T-helper 17 cell (primary cell): ENCODE measurements at places on chromosomes 6 and 20.

DNA sequence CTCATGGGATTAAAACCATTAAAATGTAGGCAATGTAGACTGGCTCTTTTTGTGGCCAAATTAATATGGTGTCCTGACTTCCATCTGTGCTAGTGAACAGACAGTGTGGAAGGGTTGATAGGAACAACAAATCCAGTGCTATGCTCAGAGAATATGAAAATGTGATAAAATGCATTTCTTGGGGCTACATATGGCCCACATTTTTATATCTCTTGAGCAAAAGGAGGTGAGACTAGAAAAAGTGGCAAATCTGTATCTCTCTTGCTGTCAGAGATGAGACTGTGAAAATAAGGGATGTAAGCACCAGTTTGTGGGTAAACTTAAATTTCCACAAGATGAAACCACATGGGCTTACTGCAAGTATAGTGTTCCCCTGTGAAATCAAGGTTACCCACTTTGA, 162.1 kb downstream of the PHF3 start:
- H3K27ac ChIP-seq, result no peak overlapping the region
- H3K36me3 ChIP-seq, result peaks cover 2% of the 10 kb centered on the region
- H3K4me3 ChIP-seq, result no peak overlapping the region
- no peak for DNase-seq

DNA sequence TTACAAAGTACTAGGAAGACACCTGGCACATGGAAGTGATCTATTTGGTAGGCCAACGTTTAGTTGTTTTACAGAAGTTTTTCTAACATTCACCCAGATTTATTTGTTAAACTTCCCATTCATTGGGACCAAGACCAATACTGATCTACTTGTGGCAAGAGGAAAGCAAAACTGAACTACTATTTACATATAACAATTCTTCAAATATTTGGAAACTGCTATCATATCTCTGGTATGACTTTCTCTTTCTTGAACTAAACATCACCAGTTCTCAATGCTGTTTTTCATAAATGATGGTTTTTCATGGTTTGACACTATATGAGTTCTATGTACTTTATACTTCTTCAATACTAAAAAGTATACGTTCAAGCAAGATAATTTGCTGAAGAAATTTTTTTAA, 189.2 kb downstream of the ASCC3 start:
- H3K27me3 ChIP-seq, result no peaks in the 10 kb centered on the region
- H3K27ac ChIP-seq, result no peak overlapping the region
- no peak overlapping the region for H3K4me3 ChIP-seq

DNA sequence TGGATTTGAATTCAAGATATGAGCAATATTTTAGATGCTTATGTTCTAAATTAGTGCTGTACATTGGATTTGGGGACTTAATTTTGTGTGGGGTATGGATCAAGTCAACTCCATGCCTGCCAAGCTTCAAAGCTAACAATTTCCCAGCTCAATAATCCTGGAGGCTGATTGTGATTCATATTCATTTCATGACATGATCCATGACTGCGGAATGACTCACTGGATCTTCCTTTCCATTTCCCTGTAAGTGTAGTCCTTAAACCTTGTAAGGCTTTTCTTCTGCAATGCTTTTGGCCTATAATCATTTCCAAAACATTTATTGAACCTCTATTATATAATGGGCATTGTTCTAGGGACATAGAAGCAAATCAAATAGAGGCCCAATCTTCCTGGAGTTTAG, 44.7 kb upstream of the CCN2 start:
- no peaks in the 10 kb centered on the region for H3K36me3 ChIP-seq
- no peak overlapping the region for H3K4me3 ChIP-seq
- H3K4me1 ChIP-seq, result no peaks in the 10 kb centered on the region

DNA sequence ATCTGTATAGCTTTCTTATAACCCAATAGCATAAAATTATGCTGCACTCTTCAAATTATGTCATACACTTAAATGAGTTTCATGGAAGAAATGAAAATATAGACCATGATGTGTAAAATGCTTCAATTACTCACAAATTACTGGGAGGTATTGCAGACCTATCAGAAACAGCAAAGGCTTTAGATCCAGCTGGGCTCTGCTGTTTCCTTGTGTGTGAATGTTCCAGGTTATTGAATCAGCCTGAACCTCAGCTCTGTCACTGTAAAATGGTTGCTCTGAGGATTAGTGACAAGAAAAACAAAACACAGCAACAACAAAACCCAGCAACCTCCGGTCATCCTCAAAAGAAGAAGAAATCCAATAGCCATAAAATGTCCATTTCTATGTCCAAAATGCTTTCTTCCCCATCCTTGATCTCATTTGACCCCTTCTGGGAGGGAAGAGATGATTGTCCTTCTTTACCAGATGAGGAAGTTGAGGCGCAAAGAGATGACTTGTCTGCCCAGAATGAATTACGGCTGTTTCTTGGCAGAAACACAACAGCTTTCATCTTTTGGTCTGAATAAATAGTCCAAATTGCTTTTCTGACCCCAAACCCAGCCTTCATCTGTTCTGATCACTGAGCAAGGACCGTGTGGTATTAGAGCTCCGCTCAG, 42.2 kb upstream of the TGM6 start:
- DNase-seq, result no peak
- H3K27ac ChIP-seq, result no peak overlapping the region
- H3K36me3 ChIP-seq, result peaks cover 4% of the 10 kb centered on the region
- H3K27me3 ChIP-seq, result peaks cover 29% of the 10 kb centered on the region
- peaks cover 2% of the 10 kb centered on the region for H3K4me1 ChIP-seq

- H3K27ac ChIP-seq, result no peak overlapping the region
- peaks cover 16% of the 10 kb centered on the region for H3K4me1 ChIP-seq
- H3K36me3 ChIP-seq, result no peaks in the 10 kb centered on the region
- H3K4me3 ChIP-seq, result no peak overlapping the region
- DNase-seq, result no peak
These were observed 125.7 kb upstream of the ARID1B start for GRCh38 chr6:156651486-156651885.

DNA sequence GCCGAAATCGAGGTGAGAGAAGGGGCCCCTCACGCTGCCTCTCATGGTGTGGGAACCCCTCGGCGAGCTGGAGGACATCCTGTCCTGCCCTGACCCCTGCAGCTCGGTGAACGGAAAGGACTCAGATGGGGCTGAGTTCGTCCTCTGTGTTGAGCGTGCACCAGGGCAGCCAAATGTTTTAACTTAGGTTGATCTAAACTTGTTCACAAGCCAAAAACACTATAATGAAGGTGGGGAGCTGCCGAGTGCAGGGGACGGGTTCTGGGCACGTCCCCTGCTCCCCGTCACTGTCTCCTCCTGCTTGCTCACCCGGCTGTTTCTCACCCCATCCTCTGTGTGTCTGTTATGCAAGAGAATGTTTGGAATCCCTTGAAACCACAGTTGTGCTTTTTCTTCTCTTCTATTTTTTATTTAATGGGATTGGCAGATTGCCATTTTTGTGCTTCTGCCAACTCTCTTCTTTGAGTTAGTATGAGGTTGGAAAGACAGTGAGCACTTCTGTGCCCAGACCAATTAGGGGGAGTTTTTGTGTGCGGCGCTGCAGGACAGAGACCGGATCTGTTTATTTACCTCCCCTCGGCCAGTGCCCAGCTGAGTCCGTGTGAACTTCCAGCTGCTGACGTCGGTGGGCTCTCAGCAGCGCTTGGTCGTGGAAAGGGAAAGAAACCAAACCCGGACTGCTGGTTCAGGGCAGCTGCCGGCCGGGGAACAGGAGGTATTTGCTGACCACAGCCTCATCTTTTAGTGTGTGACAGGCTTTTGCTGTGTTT, 158.1 kb downstream of the DTNBP1 start:
- DNase-seq, result no peak
- no peak overlapping the region for H3K27ac ChIP-seq
- H3K36me3 ChIP-seq, result peaks cover 5% of the 10 kb centered on the region
- H3K4me1 ChIP-seq, result peaks cover 6% of the 10 kb centered on the region

GRCh38 chr6:90586546-90586835, 381 bp downstream of the MAP3K7 start:
- no peak for DNase-seq
- peak overlapping the region; percentile 95 for H3K4me3 ChIP-seq
- no peaks in the 10 kb centered on the region for H3K36me3 ChIP-seq
- peak overlapping the region; percentile 98 for H3K27ac ChIP-seq
- peaks cover 28% of the 10 kb centered on the region for H3K4me1 ChIP-seq
- peaks cover 12% of the 10 kb centered on the region for H3K27me3 ChIP-seq

GRCh38 chr6:122122686-122123085, 276.8 kb upstream of the HSF2 start:
- no peaks in the 10 kb centered on the region for H3K27me3 ChIP-seq
- no peak overlapping the region for H3K4me3 ChIP-seq
- no peak for DNase-seq
- no peaks in the 10 kb centered on the region for H3K36me3 ChIP-seq

DNA sequence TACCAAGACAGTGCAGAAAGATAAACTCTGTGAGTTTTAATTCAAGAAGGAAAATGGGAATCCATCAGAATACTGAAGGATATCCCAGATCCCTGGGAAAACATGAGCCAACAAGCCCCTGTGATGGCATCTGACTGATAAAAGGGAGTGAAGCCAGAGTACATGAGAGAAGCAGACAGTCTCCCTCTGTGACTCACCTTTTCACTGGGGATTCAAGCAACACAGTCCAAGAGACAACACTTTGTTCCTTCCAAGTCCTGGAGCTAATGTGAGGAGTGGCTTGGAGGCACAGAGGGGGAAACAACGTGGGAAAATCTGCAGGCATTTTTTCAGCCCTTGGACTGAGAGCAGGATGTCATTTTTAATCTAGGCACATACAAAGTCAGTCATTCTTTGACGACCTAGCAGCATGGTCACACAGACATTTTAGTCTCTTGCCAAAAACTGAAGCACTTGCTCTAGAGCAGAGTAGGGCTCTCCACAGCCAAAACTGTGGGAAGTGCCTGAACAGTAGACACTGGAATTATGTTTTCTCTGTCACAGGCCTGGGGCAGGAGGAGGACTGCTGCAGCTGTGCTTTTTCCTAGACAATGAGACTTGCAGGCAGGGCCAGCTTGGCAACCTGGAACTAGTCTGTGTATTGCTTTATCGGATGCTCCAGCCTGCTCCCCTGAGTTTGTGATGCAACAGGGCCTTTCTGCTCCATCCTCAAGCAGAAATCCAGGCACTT, 465.0 kb upstream of the GJE1 start:
- DNase-seq, result no peak
- peaks cover 20% of the 10 kb centered on the region for H3K27me3 ChIP-seq
- no peaks in the 10 kb centered on the region for H3K4me1 ChIP-seq
- H3K36me3 ChIP-seq, result peaks cover 6% of the 10 kb centered on the region
- H3K27ac ChIP-seq, result no peak overlapping the region

GRCh38 chr6:41657131-41658094, 19.1 kb downstream of the MDFI start:
- no peak overlapping the region for H3K4me3 ChIP-seq
- H3K27ac ChIP-seq, result peak overlapping the region; percentile 32
- H3K4me1 ChIP-seq, result peaks cover 2% of the 10 kb centered on the region
- peaks cover 3% of the 10 kb centered on the region for H3K36me3 ChIP-seq

DNA sequence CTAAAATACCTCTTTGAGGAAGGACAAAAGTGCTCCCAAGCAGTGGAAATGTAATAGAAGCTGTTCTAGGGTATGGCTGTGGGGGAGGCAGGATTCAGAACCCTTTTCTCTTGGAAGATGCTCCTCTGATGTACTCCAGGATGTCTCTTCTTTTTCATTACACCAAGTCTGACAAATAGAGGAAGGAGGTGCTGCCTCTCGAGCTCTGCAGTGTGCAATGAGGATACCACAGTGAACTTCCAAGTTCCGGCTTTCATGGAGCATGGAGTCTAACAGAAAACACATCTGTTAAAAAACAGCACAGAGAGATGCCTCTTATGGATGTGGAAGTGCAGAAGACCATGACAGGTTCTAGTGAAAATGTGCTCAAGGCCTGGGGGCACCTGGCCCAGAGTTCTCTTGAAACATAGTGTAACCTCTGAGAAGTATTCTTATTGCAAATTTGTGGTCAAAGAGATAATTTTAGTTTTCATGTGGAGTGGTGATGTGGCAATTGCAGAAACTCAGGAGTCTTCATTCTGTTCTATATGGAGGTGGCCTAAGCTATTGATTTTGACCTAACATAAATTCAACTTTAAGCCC, 362.0 kb upstream of the CITED2 start:
- H3K27ac ChIP-seq, result no peak overlapping the region
- H3K27me3 ChIP-seq, result peaks cover 20% of the 10 kb centered on the region
- no peak overlapping the region for H3K4me3 ChIP-seq
- DNase-seq, result no peak
- H3K4me1 ChIP-seq, result no peaks in the 10 kb centered on the region

- H3K36me3 ChIP-seq, result peaks cover 2% of the 10 kb centered on the region
- no peak for DNase-seq
- peaks cover 32% of the 10 kb centered on the region for H3K27me3 ChIP-seq
- no peak overlapping the region for H3K27ac ChIP-seq
- H3K4me1 ChIP-seq, result peaks cover 9% of the 10 kb centered on the region
These were observed 7.3 kb upstream of the RNF24 start for GRCh38 chr20:4022386-4023286.
